ENCODE measurements at places on chromosomes 7 and 10. TPM values are rescaled to one million over a fixed set of nuclear protein-coding genes. Genes with fewer than 3 reads are reported as not detected.

The UPK3BL1 gene
- total RNA-seq, result 0.37 TPM

The IDI1 gene
- total RNA-seq, result 96.2 TPM

The SPDYE6 gene
- total RNA-seq, result not detected

The SORBS1 gene
- 0.03 TPM for total RNA-seq

The ZNRF2 gene
- total RNA-seq, result 11.4 TPM

The DNAH11 gene
- not detected for total RNA-seq

The ANKRD26 gene
- total RNA-seq, result 4.3 TPM

The LEP gene
- not detected for total RNA-seq

The HOXA4 gene
- 1.5 TPM for total RNA-seq

The AKR1C4 gene
- total RNA-seq, result not detected

The PTPRN2 gene
- total RNA-seq, result not detected

The DRGX gene
- total RNA-seq, result 0.10 TPM

The ATG9B gene
- not detected for total RNA-seq

The SEMA3E gene
- total RNA-seq, result not detected

The SKIDA1 gene
- total RNA-seq, result 3.1 TPM

The CELF2 gene
- total RNA-seq, result 9.7 TPM

The KAZALD1 gene
- total RNA-seq, result 54.4 TPM

The C7orf33 gene
- not detected for total RNA-seq

Measured in MG63 (cell line).